H1 (cell line): ENCODE measurements at places on chromosomes 7 and 10. TPM values are rescaled to one million over a fixed set of nuclear protein-coding genes. Genes with fewer than 3 reads are reported as not detected.

UPK3B gene
- 5.9 and 14.2 TPM in 2 replicates for polyA plus RNA-seq

SLC26A5 gene
- polyA plus RNA-seq: 0.09 and 0.24 TPM in 2 replicates

ASZ1 gene
- polyA plus RNA-seq: not detected in 2 replicates

AKR1C3 gene
- polyA plus RNA-seq: 4.5 and 6.9 TPM in 2 replicates

DNA sequence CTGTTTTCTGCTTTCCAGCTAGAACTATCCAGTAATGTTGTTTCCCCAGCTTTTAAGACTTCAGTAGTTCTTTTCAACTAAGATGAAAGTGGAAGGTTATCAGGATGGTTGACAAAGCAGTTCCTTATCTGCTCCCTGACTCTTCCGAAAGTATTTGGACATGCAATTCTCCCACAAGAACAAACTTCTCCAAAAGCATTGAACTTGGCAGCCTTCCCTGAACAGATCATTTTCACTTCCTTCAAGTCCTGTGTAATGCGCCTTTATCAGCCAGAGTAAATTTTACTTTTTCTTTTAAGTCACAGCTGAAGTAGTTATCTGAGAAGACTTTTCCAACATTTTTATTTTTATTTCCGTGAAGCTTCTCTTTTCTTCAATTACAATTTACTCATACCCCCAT is 39.7 kb downstream of the CDC14C start:
- H3K27me3 ChIP-seq: no peaks in the 10 kb centered on the region
- DNase-seq: no peak
- no peaks in the 10 kb centered on the region for H3K36me3 ChIP-seq
- H3K4me3 ChIP-seq: no peak overlapping the region
- H3K27ac ChIP-seq: no peak overlapping the region

GRCh38 chr10:103695584-103696005 is 159.8 kb downstream of the SH3PXD2A start:
- H3K4me1 ChIP-seq: peaks cover 16% of the 10 kb centered on the region
- H3K4me3 ChIP-seq: no peak overlapping the region
- peaks cover 35% of the 10 kb centered on the region for H3K27me3 ChIP-seq
- H3K36me3 ChIP-seq: no peaks in the 10 kb centered on the region

DNA sequence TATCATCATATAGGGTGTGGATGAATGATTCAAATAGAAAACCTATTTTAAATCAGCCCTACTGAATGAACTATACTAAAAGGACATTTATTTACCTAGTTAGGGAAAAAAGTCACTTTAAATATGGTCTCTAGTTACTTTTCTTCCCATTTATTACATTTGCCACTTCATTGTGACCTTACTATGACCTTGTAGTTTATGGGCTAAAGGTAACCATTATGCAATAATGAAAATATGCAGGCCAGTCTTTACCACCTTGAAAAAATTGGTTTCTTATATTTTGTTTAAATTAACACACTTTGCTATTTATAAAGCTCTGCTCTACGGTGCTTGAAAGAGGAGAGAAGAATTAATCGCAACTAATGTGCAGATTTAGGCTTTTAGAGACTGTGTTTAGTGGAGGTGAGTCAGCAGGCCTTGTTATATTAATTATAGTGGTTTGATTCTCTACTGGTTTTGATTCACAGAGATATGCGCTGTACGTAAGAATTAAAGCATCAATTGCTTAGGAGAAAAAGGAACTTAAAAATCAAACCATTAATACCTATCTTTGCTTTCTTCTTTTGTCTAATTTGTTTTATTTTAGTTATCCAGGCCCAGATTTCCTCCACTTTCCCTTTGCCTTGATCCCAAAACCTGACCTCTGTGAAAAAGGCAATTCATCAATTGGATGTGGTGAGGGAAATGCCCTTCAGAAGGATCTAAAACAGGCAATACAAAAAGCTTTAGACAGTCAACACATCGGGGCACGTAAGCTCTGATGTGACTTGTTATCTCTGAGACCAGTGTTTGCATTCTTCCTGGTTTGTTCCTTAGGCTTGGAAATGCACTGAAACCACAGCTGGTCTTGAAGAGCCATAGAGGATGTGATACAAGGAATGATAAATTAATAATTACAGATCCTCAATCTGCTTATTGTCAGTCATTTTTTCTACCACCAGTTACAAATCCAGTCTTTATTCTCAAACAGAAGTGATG is 141.2 kb upstream of the HDAC9 start:
- H3K4me3 ChIP-seq: no peak overlapping the region
- no peaks in the 10 kb centered on the region for H3K4me1 ChIP-seq
- no peaks in the 10 kb centered on the region for H3K27me3 ChIP-seq
